ENCODE measurements at places on chromosomes 1 and 21.
A peak's percentile ranks its signal among the peaks of the same experiment; 100 is the strongest.

GRCh38 chr1:11341901-11342552 is 69.0 kb downstream of the UBIAD1 start:
- no peak for DNase-seq

GRCh38 chr1:50700214-50700613 is 259.9 kb downstream of the FAF1 start:
- peak; percentile 94 for DNase-seq

DNA sequence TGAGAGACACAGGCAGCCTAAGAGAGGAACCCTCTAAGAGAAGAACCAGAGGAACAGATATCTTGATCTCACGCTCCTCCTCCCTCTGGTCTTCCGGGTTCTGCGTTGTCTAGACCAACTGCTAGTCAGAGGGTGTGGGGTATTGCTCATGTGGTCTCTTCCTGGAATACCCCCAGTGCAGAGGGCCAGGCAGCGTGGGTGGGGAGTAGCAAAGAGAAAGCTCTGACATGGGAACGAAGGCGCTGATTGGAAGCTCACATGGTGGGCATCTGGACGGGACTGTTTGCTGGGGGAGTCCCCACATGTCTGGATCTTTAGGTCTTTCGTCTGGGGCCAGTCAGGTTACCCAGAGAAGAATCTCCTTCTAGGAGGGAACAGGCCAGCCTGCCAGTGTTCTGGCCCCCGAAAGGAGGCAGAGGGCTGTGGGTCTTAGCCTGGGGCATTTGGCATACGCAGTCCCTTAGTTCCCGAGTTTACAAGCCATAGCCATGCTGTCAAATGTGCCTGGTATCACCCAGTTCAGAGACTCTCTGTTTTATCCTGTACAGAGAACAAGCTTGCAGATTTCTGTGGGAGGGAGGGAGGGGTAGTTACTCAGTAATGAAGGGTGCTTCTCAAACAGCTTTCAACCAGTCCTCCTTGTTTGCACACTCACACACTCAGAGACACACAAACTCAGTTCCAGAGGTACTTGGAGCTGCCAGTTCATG is 18.3 kb upstream of the IL6R start:
- no peak for DNase-seq

DNA sequence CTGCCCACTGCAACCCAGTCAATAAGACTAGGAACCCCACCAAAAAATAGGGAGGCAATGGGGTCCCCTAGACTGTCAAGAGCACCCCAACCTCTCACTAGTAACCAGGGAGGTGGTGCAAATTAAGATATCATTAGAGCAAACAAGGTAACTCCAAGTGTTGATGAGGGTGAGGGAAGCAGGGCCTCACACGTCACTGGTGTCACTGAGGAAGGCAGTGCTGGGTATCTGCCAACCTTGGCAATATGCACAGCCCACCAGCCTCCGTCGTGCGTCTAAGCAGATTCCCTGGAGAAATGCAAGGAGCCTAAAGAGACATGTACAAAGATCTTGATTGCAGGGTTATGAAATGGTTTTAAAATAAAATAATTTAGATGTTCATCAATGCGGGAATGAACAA is 3.8 kb downstream of the UBASH3A start:
- DNase-seq, result no peak

DNA sequence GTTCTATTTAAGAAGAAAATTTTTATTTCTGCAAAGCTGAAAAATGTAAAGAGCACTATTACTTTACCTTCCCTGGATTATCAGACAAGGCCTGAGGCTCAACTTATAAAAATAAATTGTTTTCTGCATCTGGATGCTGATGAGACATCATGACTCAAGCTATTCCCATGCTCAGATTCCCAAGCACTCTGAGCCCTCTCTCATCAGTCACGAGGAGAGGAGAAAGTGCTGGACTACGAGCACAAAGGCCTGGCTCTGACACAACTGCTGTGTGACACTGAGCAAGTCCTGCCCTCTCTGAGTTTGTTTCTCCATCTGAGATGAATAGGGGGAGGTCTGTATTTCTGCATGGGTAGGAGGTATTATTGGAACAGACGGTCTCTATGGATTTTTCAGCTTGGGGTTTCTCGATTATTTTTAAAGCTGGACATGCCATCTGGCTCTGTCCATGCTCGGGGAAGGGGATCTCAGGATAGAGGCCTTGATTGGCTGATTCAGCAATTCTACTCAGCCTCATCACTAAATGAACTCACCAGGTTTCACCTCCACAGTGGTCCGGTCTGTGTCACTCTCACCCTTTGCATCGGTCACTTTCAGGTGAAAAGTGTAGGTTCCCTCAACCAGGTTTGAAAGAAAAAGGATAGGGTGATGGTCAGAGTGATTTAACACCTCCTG is 107.7 kb downstream of the KIAA0319L start:
- DNase-seq, result no peak

GRCh38 chr1:2115702-2116341 is 65.6 kb downstream of the PRKCZ start:
- DNase-seq, result peak; percentile 89

- no peak for DNase-seq
Observed at GRCh38 chr1:31671561-31672201, 27.0 kb upstream of the PEF1 start.

- no peak for DNase-seq
Observed at GRCh38 chr1:201334325-201335173, 42.9 kb downstream of the TNNT2 start.

GRCh38 chr21:29953690-29954089 is 13.9 kb upstream of the GRIK1 start:
- no peak for DNase-seq

DNA sequence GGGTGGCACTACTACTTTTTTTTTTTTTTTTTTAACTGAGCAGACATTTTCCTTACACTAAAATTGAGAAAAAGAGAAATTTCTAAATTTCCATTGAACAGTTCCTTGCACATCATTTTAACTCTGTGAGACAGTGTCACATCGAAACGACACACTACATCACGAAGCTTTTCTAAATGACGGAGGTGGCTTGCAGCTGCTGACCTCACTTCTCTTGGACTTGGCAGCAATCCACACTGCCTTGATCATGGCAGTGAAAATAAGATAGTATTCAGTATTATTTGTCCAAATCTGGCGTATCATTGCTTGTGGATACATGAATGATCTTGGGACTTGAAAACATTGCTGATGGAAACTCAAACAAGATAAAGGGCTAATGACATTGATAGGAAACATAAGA is 80.3 kb upstream of the CYYR1 start:
- no peak for DNase-seq

DNA sequence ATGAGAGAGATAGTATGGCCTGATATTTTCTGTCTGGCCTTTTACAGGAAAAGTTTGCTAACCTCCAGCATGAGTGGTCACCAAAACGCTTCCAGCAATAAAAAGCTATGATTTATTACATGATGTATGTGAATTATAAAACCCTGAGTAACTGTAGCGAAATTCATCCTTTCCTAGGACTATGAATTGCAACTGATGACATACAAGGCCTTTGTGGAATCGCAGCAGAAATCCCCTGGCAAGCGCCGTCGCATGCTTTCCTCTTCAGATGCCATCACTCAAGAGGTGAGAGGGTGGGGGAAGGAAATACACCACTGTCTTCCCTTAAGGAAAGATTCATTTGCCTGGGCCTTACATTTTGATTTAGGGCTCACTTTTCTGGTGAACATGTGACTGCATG is 117.9 kb downstream of the MACF1 start:
- DNase-seq, result no peak

GRCh38 chr1:20403423-20404145 is 82.4 kb downstream of the CAMK2N1 start:
- DNase-seq, result no peak

GRCh38 chr1:160161965-160162705 is 10.7 kb downstream of the ATP1A4 start:
- DNase-seq, result peak; percentile 91

- peak; percentile 17 for DNase-seq
Observed at GRCh38 chr1:45621501-45621836, 2.4 kb downstream of the CCDC17 start.

- DNase-seq, result no peak
Observed at GRCh38 chr1:28813931-28814465, 2.0 kb downstream of the OPRD1 start.

- no peak for DNase-seq
Observed at GRCh38 chr1:230010603-230011332, 56.3 kb upstream of the GALNT2 start.

DNA sequence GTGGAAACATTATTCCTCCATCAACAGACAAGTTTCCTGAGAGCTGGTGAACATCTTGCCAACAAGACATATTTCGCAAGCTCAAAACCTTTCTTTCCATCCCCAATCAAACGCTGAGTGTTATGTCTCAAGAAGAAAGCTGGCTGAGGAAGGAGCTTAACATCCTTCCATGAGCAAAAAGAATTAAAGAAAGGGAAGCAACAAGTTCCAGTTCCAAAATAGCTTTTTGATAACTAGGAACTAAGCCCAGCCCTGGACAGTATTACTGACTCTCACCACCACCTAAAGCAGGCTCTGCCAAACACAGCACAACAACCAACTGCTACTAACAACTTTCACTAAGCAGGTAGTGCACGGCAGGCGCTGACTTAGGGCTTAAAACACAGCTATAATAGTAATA is 50.2 kb downstream of the CAPZB start:
- DNase-seq, result no peak

DNA sequence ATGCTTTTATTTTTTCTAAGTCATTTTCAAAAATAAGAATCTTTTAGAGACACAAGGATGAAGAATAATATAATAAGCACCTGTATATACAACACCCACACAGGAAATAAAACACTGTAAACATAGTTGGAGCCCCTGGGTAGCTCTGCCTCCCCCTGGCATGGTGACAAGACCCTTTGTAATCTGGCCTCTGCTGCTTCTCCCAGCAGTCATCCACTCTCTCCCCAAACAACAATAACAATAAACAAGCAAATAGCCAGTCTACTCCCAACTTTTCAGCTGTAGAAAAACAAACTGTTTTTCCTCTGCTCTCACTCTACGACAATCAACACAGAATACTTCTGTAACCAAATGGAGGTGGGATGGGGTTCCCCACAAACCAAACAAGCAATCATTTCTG is 110.1 kb downstream of the CSMD2 start:
- DNase-seq, result no peak

GRCh38 chr1:31977385-31978131 is 36.1 kb upstream of the KHDRBS1 start:
- peak; percentile 93 for DNase-seq

DNA sequence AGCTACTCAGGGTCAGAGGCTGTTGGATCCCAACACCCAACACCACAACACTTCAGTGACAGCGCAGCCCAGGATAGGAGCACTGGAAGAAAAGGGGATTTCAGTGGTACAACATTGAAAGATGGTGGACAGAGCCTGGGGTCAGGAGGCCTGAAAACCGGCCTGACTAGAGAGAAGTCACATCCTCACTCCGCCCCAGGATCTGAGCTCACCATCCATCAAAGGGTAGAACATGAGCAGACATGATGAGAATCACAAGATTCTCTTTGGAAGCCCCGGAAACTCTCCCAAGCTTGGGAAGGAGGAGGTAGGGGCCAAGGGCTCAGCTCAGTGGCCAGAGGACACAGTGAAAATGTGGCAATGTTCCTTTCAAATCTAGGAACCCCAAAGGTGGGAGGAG is 271.3 kb downstream of the NPHP4 start:
- DNase-seq, result no peak

- no peak for DNase-seq
Observed at GRCh38 chr1:24606296-24606605, 36.9 kb upstream of the SRRM1 start.

DNA sequence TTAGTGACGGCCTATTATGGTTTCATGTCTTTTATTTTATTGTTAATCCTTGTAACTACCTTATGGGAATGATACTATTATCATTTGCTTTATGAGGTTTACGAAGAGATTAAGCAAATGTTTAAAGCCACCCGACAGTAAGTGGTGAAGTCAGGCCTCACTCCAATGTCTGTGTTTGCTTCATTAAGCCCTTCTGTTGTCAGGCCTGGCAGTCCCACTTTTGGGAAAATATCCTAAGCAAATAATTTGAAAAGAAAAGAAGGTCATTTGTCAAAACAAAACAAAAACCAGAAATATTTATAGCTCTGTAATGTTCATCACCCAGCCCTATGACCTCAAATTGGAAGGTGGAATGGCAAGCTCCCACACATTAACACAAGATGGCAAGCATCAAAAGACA is 40.7 kb upstream of the USP24 start:
- DNase-seq, result no peak

GRCh38 chr21:39107739-39108138 is 75.5 kb downstream of the PSMG1 start:
- DNase-seq, result no peak

DNA sequence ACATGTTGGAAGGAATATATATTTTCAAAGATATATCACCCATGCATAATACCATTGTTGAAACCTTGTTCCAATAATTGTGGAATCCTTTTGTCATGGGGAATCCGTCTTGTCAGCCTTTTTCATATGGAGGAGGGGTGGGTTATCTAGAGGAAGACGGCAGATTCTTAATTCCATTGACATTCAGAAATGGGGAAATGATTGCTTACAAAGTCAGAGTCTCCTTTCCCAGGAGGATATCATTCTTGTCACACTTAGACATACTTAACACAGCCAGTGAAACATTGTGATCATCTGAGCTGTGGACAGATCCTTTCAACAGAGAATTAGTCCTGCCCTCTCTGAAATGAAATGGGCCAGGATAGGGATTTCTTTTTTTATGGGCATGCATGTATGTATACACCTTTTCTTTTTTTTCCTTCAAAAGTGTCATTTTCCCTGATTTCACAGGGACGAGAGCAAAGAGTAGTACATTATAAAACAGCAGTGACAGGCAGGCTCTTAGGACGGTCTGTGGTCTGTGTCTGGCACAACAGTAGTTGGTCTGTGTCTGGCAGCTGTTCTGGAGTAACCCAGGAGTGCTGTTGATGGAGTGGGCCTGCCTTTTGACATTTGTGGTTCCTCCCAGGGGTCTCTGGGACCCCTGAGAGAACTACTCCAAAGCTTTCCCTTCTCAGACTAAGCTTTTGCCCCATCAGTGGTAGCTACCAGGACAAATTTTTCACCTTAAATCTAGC is 50.1 kb downstream of the VPS13D start:
- no peak for DNase-seq

DNA sequence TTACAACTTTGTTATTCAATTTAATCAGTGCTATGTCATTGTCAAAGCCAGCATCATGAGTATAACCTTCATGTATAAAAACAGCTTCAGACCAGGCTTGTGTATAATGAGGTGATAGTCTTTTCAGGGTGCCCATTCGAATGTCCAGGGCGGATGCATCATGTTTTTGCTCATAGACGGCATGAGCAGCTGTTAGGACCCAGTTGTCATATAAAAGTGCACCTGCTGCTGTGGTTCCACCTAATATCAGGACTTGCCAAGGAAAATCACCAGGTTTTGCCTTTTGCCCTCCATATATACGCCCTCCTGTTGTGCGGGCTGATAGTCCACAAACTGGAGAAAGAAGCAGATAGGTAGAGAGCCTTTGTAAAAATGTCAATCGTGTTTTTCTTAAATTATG is 14.9 kb downstream of the TARDBP start:
- DNase-seq, result no peak
